ENCODE measurements at places on chromosomes 5 and 9. TPM values are rescaled to one million over a fixed set of nuclear protein-coding genes. Genes with fewer than 3 reads are reported as not detected.

Gene SPTLC1
- 102 TPM for total RNA-seq

Gene NSG2
- not detected for total RNA-seq

DNA sequence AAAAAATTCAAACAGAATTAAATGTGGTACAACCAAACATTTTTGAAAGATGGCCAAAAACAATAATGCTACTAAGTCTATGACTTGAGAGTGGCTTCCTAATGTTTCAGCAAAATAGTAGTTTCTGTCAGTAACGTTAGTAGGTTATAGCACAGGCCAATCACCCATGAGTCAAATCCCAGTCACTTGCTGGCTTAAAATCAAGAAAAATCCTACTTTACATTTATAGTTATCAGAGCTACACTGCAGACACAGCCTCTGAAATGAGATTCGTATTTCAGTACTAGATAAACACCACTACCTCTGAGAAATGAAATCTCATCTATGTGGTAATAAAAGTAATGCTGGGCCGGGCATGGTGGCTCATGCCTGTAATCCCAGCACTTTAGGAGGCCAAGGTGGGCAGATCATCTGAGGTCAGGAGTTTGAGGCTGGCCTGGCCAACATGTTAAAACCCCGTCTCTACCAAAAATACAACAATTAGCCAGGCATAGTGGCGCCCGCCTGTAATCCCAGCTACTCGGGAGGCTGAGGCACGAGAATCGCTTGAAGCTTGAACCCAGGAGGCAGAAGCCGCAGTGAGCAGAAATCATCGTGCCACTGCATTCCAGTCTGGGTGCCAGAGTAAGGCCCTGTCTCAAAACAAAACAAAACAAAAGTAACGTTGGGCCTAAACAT lies 6.1 kb downstream of the ZDHHC21 start:
- no peak overlapping the region for H3K27ac ChIP-seq
- no peaks in the 10 kb centered on the region for H3K36me3 ChIP-seq
- H3K27me3 ChIP-seq: no peaks in the 10 kb centered on the region
- peaks cover 24% of the 10 kb centered on the region for H3K4me1 ChIP-seq

DNA sequence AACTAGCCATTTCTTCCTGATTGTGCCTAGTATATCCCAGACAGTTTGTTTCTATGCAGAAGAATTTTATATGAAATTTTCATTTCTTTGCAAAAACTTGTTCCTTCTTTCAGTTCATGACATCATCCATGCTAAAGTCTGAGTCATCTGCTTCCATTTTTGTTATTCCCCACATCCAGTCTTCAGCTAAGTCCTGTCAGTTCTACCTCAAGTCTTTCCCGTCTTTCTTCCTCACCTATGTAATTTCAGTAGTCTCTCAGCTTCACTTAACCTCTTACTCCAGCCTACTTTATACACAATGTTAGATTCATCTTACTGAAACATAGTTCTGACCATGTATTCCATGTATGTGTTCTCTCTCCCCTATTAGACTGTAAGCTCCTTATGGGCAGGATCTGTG lies 39.1 kb downstream of the G3BP1 start:
- H3K27me3 ChIP-seq: no peaks in the 10 kb centered on the region
- peaks cover 44% of the 10 kb centered on the region for H3K4me1 ChIP-seq

- H3K36me3 ChIP-seq: no peaks in the 10 kb centered on the region
- H3K4me3 ChIP-seq: peak overlapping the region; percentile 81
- H3K4me1 ChIP-seq: no peaks in the 10 kb centered on the region
Measured at GRCh38 chr5:129906177-129906887, 2.1 kb downstream of the CHSY3 start.

Gene C5orf52
- total RNA-seq: not detected

GRCh38 chr5:91272858-91273257 lies 110.3 kb downstream of the ARRDC3 start:
- H3K27ac ChIP-seq: no peak overlapping the region
- H3K4me1 ChIP-seq: peaks cover 5% of the 10 kb centered on the region
- H3K27me3 ChIP-seq: no peaks in the 10 kb centered on the region
- no peak overlapping the region for H3K4me3 ChIP-seq
- H3K36me3 ChIP-seq: no peaks in the 10 kb centered on the region

DNA sequence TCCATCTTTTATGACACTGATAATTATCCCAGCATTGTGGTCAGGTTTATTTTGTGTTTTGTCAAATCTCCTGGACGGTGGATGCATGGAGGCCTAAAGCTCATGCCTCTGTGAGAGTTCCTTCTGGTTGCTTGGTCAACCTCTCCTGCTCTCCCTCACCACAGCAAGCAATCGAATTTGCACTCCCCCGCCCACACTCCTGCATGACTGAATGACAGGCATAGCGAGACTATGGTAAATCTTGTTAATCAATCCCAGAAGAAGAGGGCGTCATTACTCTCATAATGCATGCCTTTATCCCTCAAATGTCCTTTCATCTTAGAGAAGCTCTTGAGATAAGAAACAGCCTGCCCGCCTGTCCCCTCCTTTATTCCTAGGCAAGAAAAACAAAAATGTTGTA lies 1215.0 kb upstream of the CDH9 start:
- no peaks in the 10 kb centered on the region for H3K27me3 ChIP-seq
- H3K27ac ChIP-seq: no peak overlapping the region
- H3K4me3 ChIP-seq: no peak overlapping the region
- no peaks in the 10 kb centered on the region for H3K36me3 ChIP-seq
- no peak for DNase-seq

DNA sequence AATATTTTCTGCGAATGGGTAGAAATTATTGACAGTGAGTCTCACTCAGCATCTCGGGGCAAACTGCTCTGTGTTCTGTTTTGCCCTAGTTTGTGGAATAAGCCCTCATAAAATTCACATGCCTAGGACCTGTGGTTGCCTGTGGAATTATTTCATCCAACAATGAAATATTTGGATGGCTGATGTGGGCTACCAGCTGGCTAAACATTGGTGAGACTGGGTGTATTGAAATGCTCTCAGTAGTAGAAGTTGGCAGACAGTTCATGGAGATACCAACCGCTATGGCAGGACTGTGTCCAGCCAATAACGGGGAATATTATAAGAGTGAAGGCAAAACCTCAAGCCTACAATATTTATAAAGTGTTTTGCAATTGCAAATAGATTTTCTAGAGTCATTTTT lies 344.1 kb upstream of the RPS23 start:
- no peak overlapping the region for H3K27ac ChIP-seq
- no peaks in the 10 kb centered on the region for H3K36me3 ChIP-seq
- H3K27me3 ChIP-seq: 0 out of 2 replicates have a peak, but pooled peaks cover 3% of the 10 kb centered on the region

DNA sequence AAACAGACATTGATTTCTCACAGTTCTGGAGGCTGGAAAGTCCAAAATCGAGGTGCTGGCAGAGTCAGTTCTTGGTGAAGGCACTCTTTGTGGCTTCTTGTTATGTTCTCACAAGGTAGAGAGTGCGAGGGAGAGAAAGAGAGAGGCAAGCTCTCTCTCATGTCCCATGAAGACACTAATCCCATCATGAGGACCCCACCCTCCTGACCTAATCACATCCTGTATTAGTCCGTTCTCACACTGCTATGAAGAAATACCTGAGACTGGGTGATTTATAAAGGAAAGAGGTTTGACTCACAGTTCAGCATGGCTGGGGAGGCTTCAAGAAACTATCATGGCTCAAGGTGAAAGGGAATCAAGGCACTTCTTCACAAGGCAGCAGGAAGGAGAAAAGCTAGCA lies 5.7 kb upstream of the AMACR start:
- no peak overlapping the region for H3K27ac ChIP-seq
- no peak overlapping the region for H3K4me3 ChIP-seq
- no peak for DNase-seq
- peaks cover 11% of the 10 kb centered on the region for H3K4me1 ChIP-seq
- no peaks in the 10 kb centered on the region for H3K36me3 ChIP-seq
- H3K27me3 ChIP-seq: no peaks in the 10 kb centered on the region

DNA sequence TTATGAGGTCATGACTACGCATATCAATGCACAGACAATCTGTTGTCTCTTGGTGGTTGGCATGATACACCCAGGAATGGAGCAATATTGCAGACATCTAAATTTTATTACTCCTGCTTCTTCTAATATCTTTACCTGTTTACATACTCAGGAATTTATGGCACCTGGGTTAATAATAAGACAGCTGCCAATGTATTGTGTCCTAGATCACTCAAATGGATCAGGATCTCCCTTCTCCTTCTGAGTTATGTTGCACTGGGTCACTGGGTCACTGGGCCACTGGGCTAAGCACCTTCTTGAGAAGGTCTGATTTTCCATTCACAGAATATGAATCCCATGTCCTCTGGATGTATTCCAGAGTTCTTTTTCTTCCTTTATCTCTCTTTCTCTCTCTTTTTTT lies 41.8 kb downstream of the CCL28 start:
- H3K4me1 ChIP-seq: peaks cover 3% of the 10 kb centered on the region
- H3K36me3 ChIP-seq: no peaks in the 10 kb centered on the region
- no peak for DNase-seq

DNA sequence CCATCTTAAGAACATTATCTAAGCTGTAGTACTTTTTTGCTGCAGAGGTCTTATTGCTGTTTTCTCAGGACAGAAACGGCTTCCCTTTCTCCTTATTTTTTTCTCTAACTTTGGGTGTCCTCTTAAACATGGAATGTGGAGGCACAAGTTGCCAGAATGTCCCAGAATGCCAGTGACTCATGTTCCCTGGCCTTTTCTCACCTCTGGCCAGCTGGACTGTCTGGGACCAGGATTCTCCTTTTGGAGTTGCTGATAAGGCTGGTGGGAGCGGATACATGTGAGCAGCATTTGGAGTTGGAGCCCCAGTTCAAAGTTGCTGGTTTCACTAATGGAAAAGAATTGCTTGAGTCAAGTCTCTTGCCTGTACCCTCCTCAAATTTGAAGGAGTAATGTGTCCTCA lies 112.8 kb downstream of the ARHGAP26 start:
- peak; percentile 67 for DNase-seq
- no peaks in the 10 kb centered on the region for H3K27me3 ChIP-seq
- H3K27ac ChIP-seq: no peak overlapping the region
- H3K36me3 ChIP-seq: no peaks in the 10 kb centered on the region
- peaks cover 36% of the 10 kb centered on the region for H3K4me1 ChIP-seq

GRCh38 chr5:73596705-73597328 lies 29.2 kb upstream of the ARHGEF28 start:
- DNase-seq: peak; percentile 61
- H3K36me3 ChIP-seq: no peaks in the 10 kb centered on the region
- no peaks in the 10 kb centered on the region for H3K27me3 ChIP-seq
- H3K4me3 ChIP-seq: no peak overlapping the region

GRCh38 chr5:36323926-36324781 lies 22.5 kb upstream of the RANBP3L start:
- no peak overlapping the region for H3K27ac ChIP-seq
- no peaks in the 10 kb centered on the region for H3K4me1 ChIP-seq
- no peaks in the 10 kb centered on the region for H3K27me3 ChIP-seq
- H3K4me3 ChIP-seq: no peak overlapping the region
- no peaks in the 10 kb centered on the region for H3K36me3 ChIP-seq
- no peak for DNase-seq

Gene GRXCR2
- not detected for total RNA-seq

Gene SPRY4
- total RNA-seq: 12.8 TPM

- no peaks in the 10 kb centered on the region for H3K4me1 ChIP-seq
- no peak overlapping the region for H3K27ac ChIP-seq
- H3K36me3 ChIP-seq: no peaks in the 10 kb centered on the region
- DNase-seq: peak; percentile 60
- no peak overlapping the region for H3K4me3 ChIP-seq
Measured at GRCh38 chr9:114184071-114184470, 28.7 kb downstream of the COL27A1 start.

DNA sequence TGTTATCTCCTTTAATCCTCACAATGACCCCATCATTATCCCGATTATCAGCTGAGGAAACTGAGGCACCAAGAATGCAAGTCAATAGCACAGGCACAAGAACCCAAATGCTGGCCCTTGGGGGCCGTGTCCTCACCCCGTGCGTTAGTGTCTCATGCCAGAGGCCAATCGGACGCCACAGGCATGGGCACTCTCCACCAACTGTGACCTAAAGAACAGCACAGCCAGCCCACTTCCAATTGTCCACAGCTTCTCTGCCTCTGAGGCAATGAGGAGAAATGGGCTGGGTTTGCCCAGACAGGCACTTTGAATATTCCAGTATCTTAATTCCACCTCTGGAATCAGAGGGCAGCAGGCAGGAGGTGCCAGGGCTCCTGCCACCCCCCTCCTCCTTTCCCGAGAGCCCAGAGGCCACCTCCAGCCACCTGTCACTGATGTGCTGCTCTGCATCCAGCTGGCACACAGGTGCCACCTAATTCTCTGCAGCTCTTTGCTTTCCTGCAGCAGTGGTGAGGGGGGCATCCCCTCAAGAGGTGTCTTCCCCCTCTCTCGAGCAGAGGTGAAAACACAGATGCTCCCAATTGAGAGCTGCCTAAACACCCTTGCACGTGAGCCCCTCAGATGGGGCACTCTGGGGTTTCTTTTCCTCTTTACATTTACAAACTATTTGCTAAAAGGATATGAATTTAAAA lies 107.5 kb downstream of the ROR2 start:
- H3K4me3 ChIP-seq: no peak overlapping the region
- peaks cover 18% of the 10 kb centered on the region for H3K4me1 ChIP-seq
- H3K27me3 ChIP-seq: no peaks in the 10 kb centered on the region
- DNase-seq: no peak
- no peak overlapping the region for H3K27ac ChIP-seq

Gene JAKMIP2
- not detected for total RNA-seq

GRCh38 chr5:96835791-96836191 lies 28.0 kb upstream of the ERAP1 start:
- DNase-seq: no peak
- no peaks in the 10 kb centered on the region for H3K36me3 ChIP-seq

- H3K4me1 ChIP-seq: peaks cover 18% of the 10 kb centered on the region
- DNase-seq: peak; percentile 45
- H3K27me3 ChIP-seq: no peaks in the 10 kb centered on the region
- H3K27ac ChIP-seq: no peak overlapping the region
Measured at GRCh38 chr5:68319706-68320412, 104.3 kb downstream of the PIK3R1 start.

GRCh38 chr9:95181835-95182234 lies 135.7 kb downstream of the FANCC start:
- no peak for DNase-seq
- no peak overlapping the region for H3K4me3 ChIP-seq
- no peaks in the 10 kb centered on the region for H3K27me3 ChIP-seq
- H3K36me3 ChIP-seq: no peaks in the 10 kb centered on the region

DNA sequence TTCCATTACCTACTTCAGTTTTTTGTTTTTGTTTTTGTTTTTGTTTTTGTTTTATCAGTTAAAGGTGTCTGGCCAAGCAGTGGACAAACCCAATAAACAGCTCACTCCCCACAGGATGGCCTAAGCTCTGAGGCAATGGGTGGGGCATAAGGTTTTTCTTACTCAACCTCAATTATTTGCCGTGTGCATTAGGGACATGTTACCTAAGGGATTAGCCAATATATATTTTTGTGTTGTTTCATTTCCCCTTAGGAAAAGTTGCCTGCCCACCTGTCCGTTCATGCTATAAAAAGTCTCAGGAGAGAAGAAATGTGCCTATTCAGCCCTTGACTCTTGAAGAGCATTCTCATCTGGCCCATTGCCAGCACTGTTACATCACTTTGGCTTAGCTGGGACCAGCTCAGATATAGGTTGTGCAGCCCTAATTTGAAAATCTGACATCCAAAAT lies 7.3 kb downstream of the SH3RF2 start:
- H3K36me3 ChIP-seq: no peaks in the 10 kb centered on the region
- H3K27me3 ChIP-seq: peaks cover 21% of the 10 kb centered on the region
- DNase-seq: peak; percentile 20
- H3K27ac ChIP-seq: no peak overlapping the region
- H3K4me1 ChIP-seq: peaks cover 16% of the 10 kb centered on the region
- H3K4me3 ChIP-seq: no peak overlapping the region

- no peak overlapping the region for H3K4me3 ChIP-seq
- no peak overlapping the region for H3K27ac ChIP-seq
- DNase-seq: no peak
- H3K4me1 ChIP-seq: 0 out of 2 replicates have a peak, but pooled peaks cover 10% of the 10 kb centered on the region
- no peaks in the 10 kb centered on the region for H3K36me3 ChIP-seq
Measured at GRCh38 chr5:36669015-36669651, 62.7 kb downstream of the SLC1A3 start.

GRCh38 chr9:71465392-71465791 lies 302.9 kb downstream of the CEMIP2 start:
- H3K27ac ChIP-seq: no peak overlapping the region
- no peak for DNase-seq
- H3K4me1 ChIP-seq: no peaks in the 10 kb centered on the region
- no peaks in the 10 kb centered on the region for H3K36me3 ChIP-seq
- H3K27me3 ChIP-seq: no peaks in the 10 kb centered on the region

Measured in GM23248 (cell line).